ENCODE measurements at places on chromosomes 7 and 10.

DNA sequence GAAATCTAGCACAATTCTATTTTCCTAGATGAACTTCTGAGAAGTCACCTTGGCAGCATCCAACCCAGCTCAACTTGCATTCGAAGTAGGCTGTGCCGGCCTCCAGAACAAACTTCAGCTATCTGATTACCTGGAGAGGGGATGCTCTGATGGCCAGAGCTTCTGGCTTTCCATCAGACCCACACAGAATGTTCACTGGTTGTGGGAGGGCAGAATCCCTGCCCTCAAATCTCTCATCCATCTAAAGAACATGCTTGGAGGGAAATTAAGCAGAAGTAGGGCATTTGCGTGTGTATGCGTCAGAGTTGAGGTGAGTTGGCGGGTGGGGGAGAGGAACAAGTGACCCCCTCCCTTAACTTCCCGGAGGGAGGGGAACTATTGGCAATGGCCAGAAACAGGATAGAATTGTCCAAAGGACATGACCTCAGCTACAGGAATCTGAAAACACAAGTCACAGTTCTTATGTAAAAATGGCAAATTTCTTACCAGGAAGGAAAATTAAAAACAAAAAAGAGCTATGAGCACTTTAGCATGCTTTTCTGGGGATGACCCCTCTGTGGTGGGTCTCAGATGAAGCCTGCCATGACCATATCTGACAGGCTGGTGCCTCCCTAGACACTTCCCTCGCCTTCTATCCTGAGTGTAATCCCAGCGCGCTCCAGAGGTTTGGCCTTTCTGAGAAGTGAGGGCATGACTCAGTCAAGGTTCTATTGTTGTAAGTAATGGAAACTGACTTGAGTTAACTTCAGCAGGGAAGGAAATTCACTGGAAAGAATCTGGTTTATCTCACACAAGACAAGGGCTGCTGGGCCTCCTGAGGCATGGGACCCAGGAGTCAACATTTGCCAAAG, 278.8 kb downstream of the RPS24 start:
- DNase-seq, result no peak

DNA sequence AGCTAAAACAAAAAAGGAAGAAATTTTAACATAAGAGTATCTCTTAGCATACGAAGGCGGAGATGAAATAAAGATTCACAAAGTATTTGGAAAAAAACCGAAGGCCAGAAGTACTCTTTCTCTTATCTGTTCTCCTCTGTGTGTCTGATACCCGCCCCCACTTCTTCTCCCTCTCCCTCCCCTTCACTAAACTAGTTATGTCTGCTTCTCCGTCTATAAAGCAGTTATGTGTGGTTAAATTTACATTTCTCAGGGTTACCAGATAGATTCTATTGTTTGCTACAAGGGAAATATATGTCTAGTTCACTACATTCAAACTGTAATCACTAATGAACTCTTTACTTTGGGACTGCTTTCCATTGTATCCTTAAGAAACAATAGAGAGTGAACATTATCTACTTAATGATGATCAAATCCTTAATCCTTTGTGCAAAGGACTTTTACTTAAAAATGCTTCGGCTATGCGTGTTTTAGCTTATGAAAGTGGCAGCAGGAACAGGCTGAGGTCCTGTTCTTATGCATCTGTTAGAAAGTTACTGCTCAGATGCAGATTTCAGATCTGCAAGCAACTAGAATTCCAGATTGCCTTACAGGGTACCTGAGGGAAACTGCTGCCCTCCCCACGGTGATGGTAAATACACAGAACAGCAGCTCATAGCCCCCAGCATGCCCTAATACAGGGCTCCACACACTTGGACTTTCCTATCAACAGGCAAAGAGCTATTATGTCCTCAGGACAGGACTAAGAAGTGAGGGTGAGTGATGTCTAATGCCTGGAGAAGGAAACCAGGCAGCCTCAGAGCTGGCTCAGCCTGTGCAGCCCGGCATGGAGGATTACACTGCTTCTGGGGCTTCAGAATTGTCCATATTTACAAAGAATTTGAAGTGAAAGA, 273.3 kb downstream of the FZD1 start:
- no peak for DNase-seq

- DNase-seq, result no peak
These were observed 577 bp downstream of the DNAJB9 start for GRCh38 chr7:108570146-108570755.

GRCh38 chr10:15137636-15138035, 30.9 kb downstream of the NMT2 start:
- no peak for DNase-seq

GRCh38 chr10:76150876-76151288, 719.5 kb downstream of the LRMDA start:
- DNase-seq, result no peak

DNA sequence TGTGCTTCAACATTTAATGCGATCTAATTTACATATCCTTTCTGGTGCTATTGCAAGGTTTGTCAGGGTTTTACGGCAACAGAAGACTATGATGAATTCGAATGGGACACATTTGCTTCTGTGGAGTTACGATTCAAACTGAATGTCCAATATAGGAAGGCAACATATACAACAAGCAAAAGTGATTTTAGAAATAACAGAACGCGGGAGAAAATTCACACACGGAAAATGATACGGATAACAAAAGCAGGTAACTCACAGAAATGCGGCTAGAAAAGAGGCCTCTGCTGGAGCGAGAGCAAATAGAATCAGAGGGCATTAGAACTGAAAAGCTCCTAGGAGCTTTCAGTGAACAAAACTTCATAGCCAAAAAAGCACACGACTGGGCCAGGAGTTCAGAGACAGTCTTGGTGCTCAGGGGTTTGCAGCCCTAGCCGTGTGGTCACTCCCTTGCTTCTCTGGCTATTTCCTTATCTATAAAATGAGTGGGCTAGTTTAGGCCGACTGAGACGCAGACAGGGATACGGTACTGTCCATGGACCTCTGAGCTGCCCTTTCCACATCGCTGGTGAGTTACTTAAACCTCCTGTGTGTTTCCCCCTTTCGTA, 557 bp upstream of the TAX1BP1 start:
- DNase-seq, result no peak

GRCh38 chr10:28556142-28556541, 23.2 kb downstream of the WAC start:
- DNase-seq, result no peak

- no peak for DNase-seq
These were observed 6.3 kb upstream of the DDIT4 start for GRCh38 chr10:72267381-72267780.

GRCh38 chr10:5538446-5538845, 13.7 kb downstream of the CALML3 start:
- no peak for DNase-seq

GRCh38 chr10:60863796-60864195, 80.2 kb downstream of the RHOBTB1 start:
- no peak for DNase-seq

GRCh38 chr10:78717200-78717599, 351.6 kb upstream of the ZMIZ1 start:
- no peak for DNase-seq

DNA sequence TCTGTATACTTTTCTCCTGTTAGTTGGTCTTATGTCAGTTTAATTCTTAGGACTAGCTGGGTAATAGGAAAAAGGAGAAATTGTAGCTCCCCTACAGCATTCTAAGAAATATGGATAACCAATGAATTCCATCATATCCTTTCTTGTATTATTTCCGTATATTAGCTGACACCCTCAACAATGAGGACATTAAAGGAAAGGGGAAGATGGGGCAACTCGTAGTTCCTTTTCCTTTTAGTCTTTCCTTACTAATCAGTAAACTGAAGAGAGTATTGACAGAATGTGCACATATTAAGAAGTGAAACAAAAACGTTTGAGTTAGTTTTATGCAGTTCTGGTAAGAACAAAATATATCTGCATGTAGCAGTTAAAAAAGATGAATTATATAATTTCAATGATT, 35.1 kb upstream of the C10orf67 start:
- no peak for DNase-seq

DNA sequence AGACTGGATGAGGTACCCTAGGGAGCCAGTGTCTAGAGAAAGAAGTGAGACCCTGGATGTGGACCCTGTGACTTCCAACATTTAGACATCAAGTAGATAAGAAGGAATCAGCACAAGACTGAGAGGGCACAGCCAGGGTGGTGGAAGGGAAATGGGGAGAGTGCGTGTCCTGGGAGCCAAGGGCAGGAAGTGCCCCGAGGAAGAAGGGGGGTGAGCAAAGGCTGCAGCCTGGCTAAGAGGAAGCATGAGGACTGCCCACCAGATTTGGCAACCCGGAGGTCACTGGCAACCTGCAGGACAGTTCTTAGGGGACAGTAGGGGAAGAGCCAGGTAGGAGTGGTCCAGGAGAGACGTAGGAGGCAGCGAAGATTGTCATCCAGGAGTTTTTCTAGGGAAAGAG, 14.8 kb downstream of the COL13A1 start:
- DNase-seq, result no peak

GRCh38 chr7:150380463-150380862, 1.3 kb downstream of the ZNF775 start:
- no peak for DNase-seq

- no peak for DNase-seq
These were observed 110.6 kb downstream of the BTRC start for GRCh38 chr10:101464599-101464998.

GRCh38 chr7:151168003-151168786, 701 bp upstream of the GBX1 start:
- no peak for DNase-seq

- DNase-seq, result no peak
These were observed 80.6 kb upstream of the NAMPT start for GRCh38 chr7:106365252-106366005.

GRCh38 chr7:152883858-152884257, 124.3 kb downstream of the ACTR3B start:
- DNase-seq, result no peak

DNA sequence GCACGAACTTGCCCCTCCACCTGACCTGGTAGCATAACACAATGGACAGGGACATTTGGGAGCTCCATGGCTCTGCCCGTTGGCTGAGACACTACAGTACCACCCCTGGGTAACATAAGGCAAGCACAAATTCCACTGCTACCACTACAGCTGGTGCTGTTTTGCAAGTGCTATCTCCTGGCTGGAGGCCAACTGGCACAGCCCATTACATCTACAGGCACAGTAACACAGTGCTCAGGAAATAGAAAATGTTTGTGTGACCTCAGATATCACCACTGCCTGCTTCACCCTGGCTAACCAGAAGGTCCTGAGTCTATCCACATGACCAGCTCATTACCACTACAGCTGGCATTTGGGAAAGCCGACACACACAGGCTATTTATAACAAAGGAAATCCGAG, 631.1 kb upstream of the MBL2 start:
- no peak for DNase-seq

DNA sequence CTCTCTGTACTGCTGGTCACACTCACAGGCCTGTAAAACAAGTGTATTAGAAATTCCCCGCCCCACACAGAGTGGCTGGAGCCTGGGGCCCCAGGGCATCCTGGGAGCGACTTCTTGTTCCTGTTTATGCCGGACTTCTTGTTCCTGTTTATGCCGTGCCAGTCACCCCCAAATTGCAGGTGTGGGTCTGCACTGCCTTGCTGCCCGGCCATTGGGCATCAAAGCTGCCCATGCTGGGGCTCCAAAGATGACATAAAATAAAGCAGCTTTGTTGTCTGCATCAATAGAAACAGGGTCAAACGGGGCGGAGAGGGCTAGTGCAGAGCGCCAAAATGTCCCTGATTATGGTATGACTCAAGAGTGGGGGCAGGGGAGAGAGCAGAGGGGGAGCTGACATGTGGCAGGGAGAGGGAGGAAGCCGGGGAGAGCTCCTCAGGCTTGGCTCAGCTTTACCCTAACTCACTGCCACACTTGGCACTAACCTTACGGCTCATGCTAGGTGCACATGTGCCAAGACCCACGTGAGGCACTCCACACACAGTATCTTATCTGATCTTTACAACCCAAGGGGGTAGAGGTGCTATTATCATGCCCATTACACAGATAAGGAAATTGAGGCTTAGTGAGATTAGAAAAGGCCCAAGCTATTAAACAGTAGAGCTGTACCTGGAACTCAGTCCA, 98.4 kb downstream of the PIP4K2A start:
- peak; percentile 69 for DNase-seq

DNA sequence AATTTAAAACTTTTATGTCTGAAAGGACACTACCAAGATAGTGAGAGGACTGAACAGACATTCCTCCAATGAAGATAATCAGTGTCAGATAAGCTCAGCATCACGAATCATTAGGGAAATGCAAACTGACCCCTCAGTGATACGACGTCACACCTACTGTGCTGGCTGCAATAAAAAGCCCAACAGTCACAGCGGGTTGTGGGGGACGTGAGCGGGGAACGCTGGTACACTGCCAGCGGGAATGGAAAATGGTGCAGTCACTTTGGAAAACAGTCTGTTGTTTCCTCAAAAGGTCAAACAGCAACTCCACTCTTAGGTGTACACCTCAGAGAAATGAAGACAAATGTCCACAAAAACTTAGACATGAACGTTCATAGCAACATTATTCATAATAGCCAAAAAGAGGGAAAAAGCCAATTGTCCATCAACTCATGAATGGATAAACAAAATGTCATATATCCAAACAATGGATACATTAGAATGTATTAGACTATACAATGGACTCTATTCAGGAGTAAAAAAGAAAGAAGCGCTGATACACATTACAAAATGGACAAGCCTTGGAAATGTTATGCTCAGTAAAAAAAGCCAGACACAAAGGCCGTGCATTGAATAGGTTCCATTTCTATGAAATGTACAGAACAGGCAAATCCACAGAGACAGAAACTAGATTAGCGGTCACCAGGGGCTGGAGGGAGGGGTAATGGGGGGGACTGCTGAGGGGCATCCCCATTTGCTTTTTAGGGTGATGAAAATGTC, 2.4 kb upstream of the ECHS1 start:
- DNase-seq, result no peak

GRCh38 chr7:73941836-73942551, 81.0 kb downstream of the TMEM270 start:
- no peak for DNase-seq

GRCh38 chr7:143305423-143306070, 10.4 kb upstream of the CLCN1 start:
- DNase-seq, result peak; percentile 14

- DNase-seq, result no peak
These were observed 32.5 kb downstream of the PDE1C start for GRCh38 chr7:32037650-32038198.

GRCh38 chr7:94170836-94171235, 166.7 kb upstream of the BET1 start:
- no peak for DNase-seq

GRCh38 chr7:69864822-69865221, 266.5 kb downstream of the AUTS2 start:
- no peak for DNase-seq

DNA sequence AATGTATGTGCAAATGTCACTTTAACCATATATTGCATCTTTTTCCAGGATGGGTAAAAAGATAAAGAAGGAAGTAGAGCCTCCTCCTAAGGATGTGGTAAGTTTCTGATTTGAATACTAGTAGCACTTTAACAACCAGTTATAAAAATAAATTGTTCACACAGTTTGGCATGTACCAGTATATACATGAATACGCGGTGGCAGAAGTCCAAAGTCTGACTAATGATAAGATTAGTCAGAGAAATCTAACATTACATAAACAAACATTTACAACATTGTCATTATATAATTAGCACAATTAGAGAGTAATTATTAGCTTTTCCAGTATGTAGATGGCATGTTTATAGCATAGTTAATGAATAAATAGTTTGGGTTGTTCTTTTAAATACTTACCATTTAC, 4.1 kb downstream of the ARMC3 start:
- no peak for DNase-seq

Data from caudate nucleus (tissue), 63 donors.